T-helper 9 cell (primary cell): ENCODE measurements at places on chromosomes 6 and 20.
A peak's percentile ranks its signal among the peaks of the same experiment; 100 is the strongest.

DNA sequence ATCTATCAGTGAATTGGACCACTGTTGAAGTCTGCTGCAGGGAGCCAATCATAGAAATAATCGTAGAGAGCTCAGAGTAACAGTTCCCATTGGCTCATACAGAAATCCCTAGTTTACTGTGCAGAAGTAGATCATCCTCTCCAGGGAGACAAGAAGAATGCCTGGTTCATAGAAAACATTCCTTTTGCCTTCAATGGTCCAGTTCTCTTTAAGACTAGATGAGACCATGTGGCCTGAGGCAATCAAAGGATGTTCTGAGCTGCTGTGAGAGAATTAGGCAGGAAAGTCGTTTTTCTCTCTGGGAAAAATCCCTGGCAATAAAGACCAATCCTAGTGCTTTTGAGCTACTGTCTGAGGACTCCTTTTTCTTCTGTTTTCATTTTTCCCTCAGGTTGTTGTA, 208.4 kb downstream of the CENPW start:
- DNase-seq = no peak

DNA sequence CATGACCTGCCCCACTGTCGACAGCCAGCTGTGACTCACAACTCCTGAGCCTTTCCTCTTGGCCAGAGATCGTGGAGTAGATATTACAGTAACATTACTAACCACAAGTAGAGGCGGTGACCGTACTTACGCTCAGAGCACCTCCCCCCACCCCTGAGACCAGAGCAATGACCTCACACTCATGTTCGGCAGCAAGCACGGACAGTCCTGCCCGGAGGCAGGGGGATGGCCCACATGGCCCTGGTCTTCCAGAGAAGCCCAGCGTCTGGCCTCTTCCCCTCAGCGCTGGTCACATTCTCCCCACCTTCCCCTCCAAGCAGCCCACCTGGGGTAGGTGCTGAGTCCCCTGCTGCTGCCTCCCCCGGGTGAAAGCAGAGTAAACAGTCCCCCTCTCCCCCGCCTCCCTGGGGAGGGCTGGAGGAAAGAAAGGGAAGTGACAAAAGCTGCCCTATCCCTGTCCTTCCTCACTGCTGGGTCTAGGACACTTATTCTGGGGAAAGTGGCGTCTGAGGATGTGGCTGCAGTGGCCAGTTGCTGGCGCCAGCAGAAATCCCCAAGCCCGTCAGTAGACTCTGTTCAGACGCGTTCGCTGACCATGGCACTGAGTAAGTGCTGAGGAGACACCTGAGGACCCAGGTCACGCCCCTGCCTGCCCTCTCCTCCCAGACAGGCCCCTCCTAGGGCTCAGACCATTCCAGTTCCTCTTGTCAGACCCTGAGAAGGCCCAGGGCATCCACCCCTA, 68.5 kb downstream of the MRPL14 start:
- no peak for DNase-seq

GRCh38 chr6:152136449-152136825, 329.0 kb downstream of the ESR1 start:
- DNase-seq = no peak

DNA sequence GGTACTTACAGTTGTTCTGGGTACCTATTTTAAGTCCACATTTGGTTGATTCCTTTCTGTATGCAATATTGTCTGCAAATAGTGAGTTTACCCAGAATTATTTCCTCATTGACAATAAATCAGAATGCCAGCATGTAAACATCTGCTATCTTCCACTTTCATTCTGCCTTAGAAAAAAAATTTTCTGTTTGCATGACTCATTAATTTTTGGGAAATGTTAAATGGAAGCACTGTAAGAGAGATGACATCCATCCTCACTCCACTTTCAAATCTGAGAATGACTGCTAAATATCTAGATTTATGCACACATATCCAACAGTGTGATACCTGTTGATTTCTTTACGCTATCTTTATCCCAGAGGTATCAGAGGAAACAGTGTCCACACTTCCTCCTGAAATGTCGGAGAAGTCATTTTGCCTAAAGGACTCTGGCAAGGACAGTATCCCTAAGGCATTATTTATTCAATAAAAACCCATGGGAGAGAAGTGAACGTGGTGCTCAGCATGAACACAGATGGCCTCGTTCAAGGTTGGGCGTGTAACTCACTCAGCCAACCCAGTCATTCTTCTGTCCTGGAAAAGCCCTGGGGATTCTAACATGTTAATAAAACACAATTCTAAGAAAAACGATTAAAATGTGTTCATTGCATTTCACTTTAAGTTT, 780.9 kb downstream of the QKI start:
- no peak for DNase-seq

- DNase-seq = peak; percentile 25
Observed at GRCh38 chr6:225121-225721, 67.1 kb upstream of the DUSP22 start.
